ENCODE measurements at places on chromosomes 11 and 22.

- no peak for DNase-seq
Measured at GRCh38 chr11:117633186-117633754, 163.7 kb downstream of the DSCAML1 start.

GRCh38 chr22:32686354-32686753, 115.2 kb upstream of the TIMP3 start:
- DNase-seq = no peak

GRCh38 chr22:36965696-36966095, 52.3 kb downstream of the CSF2RB start:
- no peak for DNase-seq

DNA sequence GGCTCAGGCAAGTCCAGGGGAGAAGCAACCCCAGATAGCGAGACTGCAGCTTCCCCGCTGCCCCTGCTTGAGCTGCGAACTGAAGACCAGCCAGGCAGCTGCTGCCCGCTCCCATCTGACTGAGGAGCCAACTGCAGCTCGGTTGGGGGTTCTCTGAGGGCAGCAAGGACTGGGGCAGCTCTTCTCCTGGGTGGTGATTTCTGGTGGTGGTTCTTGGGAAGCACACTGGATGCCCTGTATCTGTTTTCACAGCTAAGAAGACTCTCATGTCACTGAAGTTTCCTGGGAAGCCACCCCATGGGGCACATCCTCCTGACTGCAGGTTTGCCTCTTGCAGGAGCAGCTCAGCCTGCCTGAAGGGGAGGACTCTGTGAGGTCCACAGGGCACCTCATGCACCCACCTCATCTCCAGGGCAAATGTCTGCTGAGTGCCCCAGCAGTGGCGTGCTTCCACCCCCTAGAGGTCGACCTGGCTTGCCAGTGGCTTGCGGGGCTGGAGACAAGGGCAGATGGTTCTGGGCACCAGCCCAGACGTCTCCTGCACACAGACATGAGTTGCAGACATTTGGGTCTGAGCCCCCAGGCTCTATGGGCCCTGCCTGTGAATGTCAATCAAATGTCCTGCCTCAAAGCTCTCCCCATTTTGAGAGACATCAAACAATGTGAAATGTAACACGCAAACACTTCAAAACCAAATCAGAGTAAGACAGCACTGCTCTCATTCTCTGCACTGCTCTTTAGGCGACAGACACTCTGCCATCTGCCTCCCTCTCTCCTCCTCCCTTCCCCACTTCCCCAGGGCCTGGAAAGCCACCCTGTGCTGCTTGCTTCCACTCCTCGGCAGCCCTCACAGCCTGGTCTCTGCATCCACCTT, 800.9 kb downstream of the BRD1 start:
- DNase-seq = no peak

DNA sequence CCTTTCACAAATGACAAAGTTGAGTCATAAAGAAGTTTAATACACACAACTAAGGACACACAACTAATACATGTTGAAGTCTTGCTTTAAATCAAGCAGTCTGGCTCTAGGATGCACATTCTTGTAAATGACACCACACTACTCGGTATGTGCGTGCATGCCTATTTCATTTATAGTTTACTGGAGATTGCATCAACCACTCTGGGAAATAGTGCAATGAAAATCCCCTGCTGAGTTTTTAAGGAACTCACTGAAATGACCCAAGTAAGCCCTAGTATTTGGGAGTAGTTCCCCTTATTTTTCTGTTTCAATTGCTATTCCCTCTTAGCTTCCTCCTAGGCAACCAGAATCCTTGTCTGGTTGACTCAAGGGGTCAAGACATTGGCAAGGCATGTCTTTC, 160.2 kb upstream of the LARGE1 start:
- no peak for DNase-seq

GRCh38 chr22:23787600-23787896, 782 bp downstream of the SMARCB1 start:
- no peak for DNase-seq

- no peak for DNase-seq
Measured at GRCh38 chr22:44611880-44612496, 90.0 kb upstream of the PRR5 start.

GRCh38 chr11:70139785-70140410, 61.8 kb downstream of the ANO1 start:
- DNase-seq = no peak

GRCh38 chr11:121270001-121270678, 22.4 kb upstream of the SC5D start:
- no peak for DNase-seq

DNA sequence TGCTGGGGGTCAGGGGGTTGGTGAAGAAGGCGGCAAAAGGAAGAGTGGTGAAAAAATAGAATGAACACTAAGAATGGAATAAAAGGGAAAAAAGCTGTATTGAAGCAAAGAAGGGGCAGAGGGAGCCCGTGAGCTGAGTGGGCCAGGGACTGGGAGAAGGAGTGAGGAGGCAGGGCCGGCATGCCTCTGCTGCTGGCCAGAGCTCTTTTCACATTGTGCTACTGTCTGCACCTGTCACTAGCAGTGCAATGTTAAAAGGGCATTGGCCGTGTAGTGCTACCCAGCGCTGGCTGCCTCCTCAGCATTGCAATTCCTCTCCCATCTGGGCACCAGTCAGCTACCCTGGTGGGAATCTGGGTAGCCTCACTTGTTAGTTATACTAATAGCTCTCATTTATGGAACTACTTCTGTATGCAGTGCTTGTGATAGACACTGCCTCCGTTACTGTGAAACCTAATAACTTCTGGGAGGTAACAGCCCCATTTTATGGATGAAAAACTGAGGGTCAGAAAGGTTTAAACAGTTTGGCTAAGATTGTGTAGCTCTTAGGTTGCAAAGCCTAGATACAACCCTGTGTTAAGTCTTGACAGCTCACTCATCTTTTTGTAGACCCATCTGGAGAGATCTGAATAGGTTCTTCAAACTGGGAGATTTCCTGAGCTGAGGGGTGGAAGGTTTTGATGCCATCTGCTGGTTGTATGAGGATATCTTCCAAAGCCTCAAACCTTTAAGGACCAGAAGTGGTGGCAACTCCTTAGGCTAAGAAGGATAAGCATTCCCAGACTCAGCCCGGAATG, 8.5 kb downstream of the YPEL4 start:
- no peak for DNase-seq

- DNase-seq = no peak
Measured at GRCh38 chr11:25566298-25567200, 765.4 kb upstream of the ANO3 start.

GRCh38 chr22:42621505-42622002, 6.9 kb upstream of the POLDIP3 start:
- peak; percentile 72 for DNase-seq

GRCh38 chr11:47514825-47515647, 37.9 kb downstream of the CELF1 start:
- DNase-seq = peak; percentile 42

- no peak for DNase-seq
Measured at GRCh38 chr11:45568049-45568448, 97.4 kb downstream of the CHST1 start.

Measured in stimulated activated naive CD8-positive, alpha-beta T cell treated with anti-CD3 and anti-CD28 coated beads, Interleukin-15, Interleukin-2, amounts not matched to agents 100 U/mL and 50 U/mL, for 24 hours (primary cell).